ENCODE measurements at places on chromosomes 4 and X.
A peak's percentile ranks its signal among the peaks of the same experiment; 100 is the strongest.

- no peak for DNase-seq
Measured at GRCh38 chr4:83865417-83866150, 329.7 kb downstream of the GPAT3 start.

DNA sequence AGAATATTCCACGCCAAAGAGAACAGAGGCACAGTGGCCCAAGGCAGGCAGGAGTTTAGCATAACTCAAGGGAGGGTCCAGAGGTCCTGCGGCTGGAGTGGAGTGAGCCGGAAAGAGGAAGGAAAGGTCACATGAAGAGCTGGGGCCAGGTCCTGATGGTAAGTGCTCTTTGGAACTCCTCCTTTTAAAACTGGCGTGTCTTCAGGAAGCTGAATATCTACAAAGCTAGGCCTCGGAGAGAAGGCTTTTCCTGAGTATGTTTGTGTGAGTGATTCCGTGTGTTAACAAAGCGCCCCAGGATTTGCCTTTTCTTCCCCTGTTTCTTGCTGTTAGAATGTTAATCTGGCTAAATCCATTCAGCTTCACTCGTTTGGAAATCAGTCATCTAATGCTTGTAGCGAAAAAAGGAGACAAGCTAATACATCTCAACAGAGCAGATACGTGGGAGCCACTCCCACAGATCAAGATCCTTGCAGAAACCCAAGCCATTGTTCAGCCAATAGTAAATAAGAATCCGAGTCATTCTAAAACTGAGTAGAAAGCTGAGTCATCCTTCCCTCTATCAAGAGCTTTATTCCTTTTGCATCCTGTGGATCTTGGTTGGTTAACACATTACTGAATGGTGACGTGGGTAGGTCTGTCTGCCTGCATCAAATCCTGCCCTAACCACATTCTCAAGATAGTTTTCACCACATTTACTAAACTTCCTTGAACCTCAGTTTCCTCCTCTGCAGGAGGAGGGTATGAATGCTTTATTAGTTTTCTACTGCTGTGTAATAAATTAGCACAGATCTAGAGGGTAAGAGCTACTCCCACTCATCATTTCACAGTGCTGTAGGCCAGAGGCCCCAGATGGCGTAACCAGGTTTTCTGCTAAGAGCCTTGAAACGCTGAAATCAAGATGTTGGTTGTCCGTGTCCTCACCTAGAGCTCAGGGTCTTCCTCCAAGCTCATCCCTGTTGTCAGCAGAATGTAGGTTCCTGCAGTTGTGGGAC, 43.2 kb upstream of the RBM47 start:
- peak; percentile 20 for DNase-seq

DNA sequence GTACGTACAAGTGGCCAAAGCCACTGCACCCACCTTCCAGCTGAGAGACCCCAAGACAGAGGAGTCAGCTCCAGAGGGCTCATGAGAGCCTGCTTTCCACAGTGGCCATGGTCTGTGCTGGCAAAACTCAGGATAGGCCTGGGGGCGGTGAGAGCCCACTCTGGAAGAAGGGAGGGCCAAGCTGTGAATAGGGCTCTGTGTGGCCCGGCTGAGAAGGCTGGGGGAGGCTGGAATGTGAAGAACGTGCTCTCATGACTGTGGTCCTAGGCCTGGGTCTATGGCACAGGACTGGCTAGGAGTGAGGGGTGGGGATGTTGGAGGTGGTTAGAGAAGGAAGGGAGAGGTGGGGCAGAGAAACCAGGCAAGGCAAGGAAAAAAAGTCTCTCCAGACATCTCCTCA, 13.3 kb downstream of the STARD8 start:
- DNase-seq, result no peak

DNA sequence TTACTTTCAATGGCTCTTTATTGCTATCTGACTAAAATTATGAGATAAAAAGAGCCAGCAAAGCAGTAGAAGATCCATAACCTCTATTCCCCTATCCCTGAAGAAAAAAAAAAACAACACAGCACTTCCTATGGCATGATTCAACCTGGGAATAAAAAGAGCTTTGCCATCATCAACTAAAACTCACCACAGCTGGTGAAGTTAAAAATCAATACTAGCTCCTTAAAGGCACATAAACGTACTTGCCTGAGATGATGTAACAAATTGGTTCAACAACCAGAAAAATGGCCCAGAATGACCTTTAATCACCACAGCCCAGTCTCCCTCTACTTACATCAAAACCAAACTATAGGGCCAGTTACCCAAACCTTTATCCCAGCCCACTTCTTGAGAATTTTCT, 153.8 kb downstream of the MAML3 start:
- no peak for DNase-seq

DNA sequence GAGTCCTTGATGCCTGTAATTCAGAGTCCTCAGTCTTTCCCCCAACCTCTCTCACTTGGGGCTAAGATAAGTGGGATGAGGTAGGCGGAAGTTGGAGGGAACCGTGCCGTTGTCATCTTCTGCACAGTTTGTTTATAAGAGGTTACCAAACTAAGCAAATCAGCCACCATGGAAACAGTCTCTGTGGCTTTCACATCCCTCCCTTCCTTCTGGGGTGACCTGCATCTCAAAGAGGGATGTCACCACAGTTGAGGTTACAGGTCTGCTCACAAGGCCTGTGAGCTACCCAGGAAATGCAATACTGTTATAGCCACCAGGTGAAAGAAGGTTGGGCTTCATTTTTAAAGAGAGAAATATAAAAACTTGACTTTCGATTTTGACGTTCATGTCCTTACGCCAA, 26.3 kb downstream of the RTL5 start:
- peak; percentile 49 for DNase-seq

GRCh38 chr4:112637552-112637866, 566 bp downstream of the LARP7 start:
- DNase-seq, result no peak

GRCh38 chr4:66372706-66373105, 702.4 kb upstream of the EPHA5 start:
- no peak for DNase-seq

- no peak for DNase-seq
Measured at GRCh38 chr4:7912826-7913225, 26.8 kb downstream of the AFAP1 start.

GRCh38 chrX:95218976-95219375, 1465.7 kb upstream of the DIAPH2 start:
- DNase-seq, result no peak

DNA sequence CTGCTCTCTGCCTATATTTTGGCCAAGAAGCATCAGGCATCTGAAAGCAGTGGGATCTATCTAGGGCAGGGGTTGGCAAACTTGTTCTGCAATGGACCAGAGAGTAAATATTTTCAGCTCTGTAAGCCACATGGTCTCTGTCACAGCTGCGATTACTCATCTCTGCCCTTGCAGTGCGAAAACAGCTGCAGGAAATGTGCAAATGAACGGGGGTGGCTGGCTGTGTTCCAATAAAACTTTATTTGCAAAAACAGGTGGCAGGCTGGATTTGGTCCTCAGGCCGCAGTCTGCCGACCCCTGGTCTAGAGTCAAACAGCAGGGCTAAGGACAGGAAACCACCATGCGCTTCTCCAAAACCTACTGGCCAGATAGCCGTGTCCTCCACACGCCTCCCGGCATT, 48.6 kb downstream of the ACOX3 start:
- DNase-seq, result no peak

- no peak for DNase-seq
Measured at GRCh38 chrX:148930206-148930729, 429.9 kb downstream of the AFF2 start.

GRCh38 chr4:112270640-112271421, 14.9 kb downstream of the TIFA start:
- no peak for DNase-seq

DNA sequence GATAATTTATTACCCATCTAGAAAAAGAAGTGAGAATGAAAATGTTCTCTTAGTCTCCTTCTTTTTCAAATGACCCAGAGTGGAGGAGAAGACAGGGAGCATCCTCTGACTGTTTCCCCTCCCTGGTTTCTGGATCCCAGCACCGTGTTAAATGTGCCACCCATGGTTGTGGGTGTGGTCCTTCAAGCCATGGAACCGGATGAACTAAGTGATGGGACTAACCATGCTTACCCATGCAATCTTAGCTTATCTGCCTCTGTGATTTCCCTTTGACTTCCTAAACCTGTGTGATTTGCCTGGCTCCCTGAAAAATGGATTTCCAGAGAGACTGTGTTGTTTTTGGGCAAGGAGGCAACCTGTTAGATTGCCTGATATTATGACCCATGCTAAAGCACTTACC, 437.1 kb downstream of the MAGEB5 start:
- no peak for DNase-seq

- DNase-seq, result no peak
Measured at GRCh38 chr4:2180410-2180809, 61.5 kb downstream of the HAUS3 start.

- DNase-seq, result no peak
Measured at GRCh38 chrX:20487227-20487626, 220.5 kb upstream of the RPS6KA3 start.

DNA sequence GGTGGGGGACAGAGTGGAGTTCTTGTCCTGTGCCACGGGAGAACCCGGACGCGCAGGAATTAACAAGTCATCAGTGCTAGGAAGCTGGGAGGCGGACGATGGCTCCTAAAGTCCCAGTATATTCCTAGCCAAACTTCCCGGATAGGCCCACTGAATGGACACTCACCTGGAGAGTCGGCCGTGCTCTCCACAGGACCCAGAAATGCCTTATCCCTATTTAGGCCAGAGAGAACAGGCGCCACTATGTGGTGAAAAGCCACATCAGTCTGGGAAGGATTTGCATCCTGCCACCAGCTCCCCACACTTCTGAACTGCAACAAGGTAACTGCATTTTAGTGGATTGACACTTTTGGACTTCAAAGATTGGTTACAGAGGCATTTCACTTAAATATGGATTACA, 1.1 kb downstream of the CFAP299 start:
- no peak for DNase-seq

GRCh38 chr4:6206771-6207290, 6.5 kb upstream of the JAKMIP1 start:
- no peak for DNase-seq

DNA sequence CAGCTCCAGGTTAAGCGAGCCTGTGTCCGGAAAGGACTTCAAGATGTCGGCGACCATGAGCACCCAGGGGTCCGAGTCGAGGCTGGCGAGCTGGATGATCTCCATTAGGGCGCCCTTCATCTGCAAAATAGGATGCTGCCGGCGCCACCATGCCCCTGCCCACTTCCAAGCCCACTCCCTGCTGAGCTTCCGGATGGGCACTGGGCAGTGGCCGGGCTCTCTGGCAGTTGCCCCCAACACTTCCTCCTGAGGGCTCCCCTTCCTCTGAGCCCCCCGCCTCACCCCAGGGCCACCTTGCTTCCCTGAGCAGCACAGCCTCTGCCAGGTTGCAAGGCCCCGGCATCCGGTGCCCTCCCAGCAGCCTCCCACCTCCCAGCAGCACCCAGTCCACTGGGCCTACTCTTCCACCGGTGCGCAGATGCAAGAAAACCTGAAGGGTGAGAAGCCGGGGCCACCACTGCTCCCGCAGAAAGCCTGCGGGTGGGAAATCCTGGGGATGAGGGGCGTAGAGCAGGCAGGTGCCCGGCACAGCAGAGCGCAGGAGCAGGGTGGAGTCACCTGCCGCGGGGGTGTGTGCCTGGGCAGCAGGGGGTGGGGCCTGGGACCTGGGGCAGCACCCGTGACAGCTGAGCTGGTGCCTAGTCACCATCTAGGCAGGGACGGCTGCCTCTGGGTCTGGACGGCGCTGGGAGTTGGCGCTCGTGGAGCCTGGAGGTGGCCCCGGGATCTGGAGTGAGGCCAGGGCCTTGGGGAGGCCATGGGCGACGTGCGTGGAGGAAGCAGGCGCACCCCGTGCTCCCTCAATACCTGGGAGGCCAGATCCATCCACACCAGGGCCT, 17.0 kb downstream of the NELFA start:
- no peak for DNase-seq

- peak; percentile 71 for DNase-seq
Measured at GRCh38 chrX:135295238-135295943, 13.9 kb upstream of the ETDC start.

- no peak for DNase-seq
Measured at GRCh38 chr4:107458194-107458593, 261.8 kb downstream of the PAPSS1 start.

DNA sequence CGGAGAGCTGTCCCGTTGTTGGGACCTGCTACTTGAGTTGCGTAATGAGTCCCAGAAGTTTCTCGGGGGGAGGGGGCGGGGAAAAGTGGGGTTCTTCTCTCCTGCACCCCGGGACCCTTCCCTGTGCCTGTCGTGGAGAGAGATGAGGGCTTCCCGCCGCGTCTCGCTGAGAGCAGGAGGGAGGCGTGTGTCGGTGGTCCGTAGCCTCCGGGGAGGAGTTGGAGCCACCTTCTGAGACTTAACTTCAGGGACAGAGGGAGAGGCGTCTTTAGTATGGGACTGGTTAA, 698 bp downstream of the AFF1 start:
- DNase-seq, result peak; percentile 47

- peak; percentile 51 for DNase-seq
Measured at GRCh38 chrX:13151828-13152517, 107.6 kb upstream of the FAM9C start.

GRCh38 chr4:127400731-127401346, 231.9 kb upstream of the INTU start:
- DNase-seq, result no peak

- DNase-seq, result no peak
Measured at GRCh38 chrX:15790769-15791290, 546 bp downstream of the ZRSR2 start.

- DNase-seq, result no peak
Measured at GRCh38 chr4:115851918-115852766, 738.7 kb upstream of the NDST4 start.

DNA sequence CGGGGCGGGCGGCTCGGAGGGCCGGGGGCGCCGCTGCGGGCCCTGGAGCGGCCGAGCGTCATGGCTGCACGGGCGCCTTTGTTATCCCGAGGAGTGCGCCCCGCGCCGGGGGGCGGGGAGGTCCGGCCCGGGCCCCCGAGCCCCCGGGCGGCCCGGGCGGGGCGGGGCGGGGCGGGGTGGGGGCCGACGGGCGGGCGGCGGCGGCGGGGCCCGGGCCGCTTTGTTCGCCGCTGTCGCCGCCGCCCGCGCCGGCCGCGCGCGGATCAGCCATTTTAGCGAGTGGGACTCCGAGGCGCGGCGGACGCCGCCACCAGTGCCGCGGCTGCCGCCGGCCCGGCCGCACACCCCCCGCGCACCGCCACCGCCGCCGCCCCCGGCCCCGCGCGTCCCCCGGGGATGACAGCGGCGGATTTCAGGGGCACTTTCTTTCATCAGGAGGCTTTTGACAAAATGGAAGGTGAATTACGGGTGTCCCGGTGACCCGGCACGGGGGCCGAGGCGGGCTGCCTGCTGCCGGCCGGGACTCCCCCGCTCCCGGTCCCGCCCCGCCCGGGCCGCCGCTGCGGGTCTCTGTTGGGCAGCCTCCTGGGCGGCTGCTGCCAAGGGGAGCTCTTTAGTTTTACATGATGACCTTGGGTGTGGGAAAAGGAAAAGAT, 1.2 kb downstream of the HMGB3 start:
- DNase-seq, result peak; percentile 27

- DNase-seq, result no peak
Measured at GRCh38 chrX:41167888-41168287, 82.6 kb downstream of the USP9X start.

Data from CD4-positive, alpha-beta T cell treated with Interleukin-17A for 4 hours (primary cell).